ENCODE measurements at places on chromosomes 7 and 10.

DNA sequence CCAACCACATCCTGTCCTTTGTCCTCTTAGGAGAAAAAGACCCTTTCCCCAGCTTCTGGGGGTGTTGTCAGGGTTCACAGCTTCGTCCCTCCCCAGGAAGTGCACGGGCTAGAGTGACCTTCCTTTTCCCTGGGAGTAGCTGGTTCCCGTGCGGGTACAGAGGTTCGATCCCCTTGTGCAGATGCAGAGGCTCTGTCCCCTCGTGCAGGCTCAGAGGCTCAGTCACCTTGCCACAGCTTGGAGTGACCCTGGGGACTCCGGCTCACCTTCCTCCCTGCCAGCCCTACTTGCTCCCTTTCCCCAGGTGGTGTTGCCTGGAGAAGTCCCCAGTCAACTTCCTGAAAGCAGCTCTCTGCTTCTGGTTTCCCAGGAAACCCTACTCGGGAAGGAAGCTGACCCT lies 60.0 kb upstream of the TCERG1L start:
- no peak for DNase-seq

- no peak for DNase-seq
These were observed 69.7 kb downstream of the MLLT10 start for GRCh38 chr10:21603721-21604120.

- DNase-seq, result no peak
These were observed 50.0 kb upstream of the ANK3 start for GRCh38 chr10:60439641-60440040.

DNA sequence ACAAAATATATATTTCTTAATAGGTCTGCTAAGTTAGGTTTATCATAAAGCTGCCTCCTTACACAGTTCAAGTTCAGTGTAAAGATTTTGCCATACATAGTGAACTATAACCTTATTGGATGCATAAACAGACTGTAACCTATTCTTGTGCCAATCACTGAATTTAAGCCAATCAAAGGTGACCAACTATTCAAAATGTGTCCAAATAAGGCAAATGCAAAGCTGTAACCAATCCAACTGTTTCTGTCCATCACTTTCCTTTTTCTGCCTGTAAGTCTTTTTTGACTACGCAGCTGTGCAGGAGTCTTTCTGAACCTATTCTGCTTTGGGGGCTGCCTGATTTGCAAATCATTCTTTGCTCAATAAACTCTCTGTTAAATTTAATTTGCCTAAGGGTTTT lies 11.6 kb upstream of the DNMBP start:
- DNase-seq, result no peak

DNA sequence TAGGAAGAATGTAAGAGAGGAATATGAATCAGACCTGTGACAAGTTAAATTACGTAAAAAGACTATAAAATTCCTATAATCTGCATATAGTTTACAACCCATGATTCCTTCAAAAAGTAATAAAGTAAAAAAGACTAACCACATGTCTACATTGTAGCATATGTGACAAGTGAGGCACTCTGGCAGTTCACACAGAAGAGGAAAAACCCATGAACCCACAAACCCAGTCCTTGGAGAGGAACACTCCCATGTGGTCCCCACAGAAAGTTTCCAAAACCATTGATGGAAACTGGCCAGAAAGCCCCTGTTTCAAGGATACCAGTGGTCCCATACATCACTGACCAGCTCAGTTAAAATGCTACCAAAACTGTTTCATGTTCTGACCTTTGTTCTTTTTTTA lies 15.7 kb downstream of the KDM7A start:
- DNase-seq, result no peak

DNA sequence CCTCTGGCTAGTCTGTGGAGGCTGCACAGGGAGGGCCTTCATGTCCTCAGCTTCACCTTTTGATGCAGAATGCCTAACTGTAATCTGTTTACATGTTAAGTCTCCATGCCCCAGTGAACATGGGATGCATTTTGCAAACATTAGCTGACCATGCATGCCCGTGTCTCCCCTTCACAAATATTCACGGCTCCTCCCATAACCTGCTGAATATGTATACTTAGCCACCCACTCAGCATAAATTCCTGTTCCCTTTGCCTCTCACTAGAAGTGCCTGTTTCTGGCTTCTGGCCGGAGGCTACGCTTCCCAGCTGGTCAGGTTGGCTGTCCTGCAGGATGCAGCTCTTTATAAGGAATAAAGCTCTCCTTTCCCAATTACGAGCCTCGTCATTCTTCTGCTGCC lies 552.7 kb downstream of the DNAJB6 start:
- no peak for DNase-seq

DNA sequence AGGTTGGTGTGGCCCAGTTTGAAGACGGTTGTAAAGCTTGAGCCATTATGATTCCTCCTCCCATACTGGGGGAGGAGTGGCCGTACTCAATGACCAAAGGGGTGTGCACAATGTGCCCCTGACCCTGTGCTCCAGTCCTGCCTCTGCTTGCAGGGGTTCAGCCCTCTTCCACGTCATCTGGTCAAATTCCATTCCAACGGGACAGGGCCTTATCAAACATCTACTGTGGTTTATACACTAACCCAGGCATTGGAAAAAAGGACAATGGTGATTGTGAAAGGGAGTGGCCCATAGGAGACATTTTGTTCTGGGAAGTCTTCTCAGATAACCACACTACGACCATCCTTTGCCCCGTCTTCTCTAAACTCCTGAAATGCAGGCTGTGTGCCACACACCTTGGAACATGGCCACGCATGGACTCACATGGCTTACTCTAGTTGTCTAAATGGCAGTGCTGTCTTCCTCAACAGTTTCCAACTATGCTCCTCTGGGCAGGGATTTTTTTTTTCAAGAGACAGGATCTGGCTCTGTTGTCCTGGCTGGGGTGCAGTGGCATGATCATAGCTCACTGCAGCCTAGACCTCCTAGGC lies 103.0 kb downstream of the JCAD start:
- no peak for DNase-seq

DNA sequence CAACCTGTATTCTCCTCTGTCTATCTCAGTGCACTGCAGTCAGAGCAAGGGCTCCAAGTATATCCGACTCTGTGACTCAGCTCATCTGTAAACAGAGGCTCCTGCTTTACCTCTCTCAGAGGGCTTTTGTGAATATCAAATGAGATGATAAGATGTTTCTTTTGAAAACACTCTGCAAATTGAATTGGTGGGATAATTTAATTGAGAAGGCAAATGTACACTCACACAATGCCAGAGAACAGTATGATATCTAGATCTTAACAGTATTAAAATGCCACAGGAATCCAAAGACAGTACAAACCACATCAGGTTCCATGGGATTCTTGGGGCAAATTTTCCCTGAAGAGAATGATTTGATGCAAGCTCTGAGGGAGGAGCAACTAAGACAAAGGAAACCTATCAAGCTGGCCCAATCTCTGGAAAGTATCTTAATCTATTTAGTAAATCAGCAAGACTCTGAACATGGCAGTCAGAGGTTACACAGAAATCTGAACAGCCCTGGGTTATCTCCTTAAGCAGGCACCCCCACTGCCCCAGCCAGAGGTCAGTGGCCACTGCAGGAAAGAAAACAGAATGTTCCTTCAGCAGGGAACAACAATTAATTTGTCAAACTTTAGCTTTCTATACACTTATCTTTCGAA lies 45.9 kb downstream of the DOCK4 start:
- no peak for DNase-seq

DNA sequence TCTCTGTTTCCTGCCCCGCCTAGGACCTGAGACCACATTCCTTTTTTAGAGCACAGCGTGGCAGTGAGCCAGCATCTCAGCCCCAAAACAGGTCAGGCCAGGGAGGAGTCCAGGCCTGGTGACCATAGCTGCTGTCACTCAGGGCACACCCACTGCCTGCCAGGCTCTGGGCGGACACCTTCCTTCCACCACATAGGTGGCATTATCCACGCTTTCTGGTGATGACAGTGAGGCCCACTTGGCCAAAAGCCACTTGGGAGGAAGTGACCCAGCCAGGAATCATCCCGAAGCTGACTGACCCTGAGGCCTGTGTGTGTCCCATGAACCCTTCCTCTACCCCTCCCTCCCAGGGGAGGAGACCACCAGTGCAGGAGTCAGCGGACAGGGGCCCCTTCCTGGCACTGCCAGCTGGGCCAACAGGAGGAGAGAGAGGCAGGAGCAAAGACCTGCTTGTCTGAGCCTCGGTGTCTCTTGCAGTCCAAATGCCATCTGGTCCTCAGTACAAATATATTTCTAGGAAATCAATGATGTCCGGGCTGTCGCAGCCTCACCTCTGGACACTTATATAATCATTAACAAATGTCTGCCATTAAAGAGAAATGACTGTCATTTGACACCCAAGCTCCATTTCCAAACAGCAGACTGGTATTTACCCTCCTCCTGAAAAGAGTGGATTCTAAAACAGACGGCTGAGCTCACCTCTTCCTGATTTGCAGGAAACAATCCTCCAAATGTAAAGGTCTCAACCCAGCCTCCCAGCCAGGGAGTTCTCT lies 63.0 kb downstream of the ABRAXAS2 start:
- DNase-seq, result no peak

GRCh38 chr7:134818613-134819345 lies 39.3 kb downstream of the CALD1 start:
- DNase-seq, result no peak

GRCh38 chr10:14926061-14926470 lies 27.8 kb downstream of the DCLRE1C start:
- DNase-seq, result no peak

GRCh38 chr10:82256275-82256674 lies 381.3 kb downstream of the NRG3 start:
- no peak for DNase-seq

- DNase-seq, result no peak
These were observed 1.1 kb downstream of the JAKMIP3 start for GRCh38 chr10:132066812-132067211.

GRCh38 chr7:8305104-8305503 lies 43.1 kb upstream of the ICA1 start:
- DNase-seq, result no peak

DNA sequence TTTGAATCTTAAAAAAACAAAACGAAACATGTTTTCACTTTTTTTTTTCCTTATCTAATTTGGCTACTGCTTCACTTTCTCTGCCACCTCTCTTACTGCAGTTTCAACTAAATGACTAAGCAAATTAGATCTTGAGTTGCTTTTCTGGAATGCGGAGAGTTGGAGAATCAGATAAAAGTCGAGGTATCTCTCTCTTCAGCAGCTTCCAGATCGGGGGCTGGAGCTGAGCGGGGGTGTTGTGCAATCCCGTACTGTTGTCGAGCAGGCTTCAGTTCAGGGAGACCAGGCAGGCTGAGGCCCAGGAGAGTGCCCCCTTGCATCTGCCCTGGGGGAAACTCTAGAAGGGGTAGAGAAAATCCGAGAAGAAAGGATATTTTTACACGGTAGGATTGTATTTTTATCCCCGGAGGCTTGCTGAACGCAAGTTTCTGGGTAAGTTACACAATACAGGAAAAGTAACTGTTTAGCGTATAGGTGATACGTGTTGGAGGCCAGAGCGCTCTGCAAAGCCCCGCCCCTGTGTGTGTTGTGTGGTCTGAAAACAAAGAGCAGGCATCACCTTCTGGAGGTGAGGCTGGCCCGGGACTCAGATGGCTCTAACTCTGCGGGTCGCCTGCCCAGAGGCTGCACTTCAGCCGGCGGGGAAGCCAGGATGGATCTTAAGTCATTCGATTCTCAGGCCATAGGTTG lies 116.6 kb downstream of the KLF6 start:
- DNase-seq, result peak; percentile 58

GRCh38 chr7:41574377-41574776 lies 128.5 kb downstream of the INHBA start:
- DNase-seq, result peak; percentile 86

DNA sequence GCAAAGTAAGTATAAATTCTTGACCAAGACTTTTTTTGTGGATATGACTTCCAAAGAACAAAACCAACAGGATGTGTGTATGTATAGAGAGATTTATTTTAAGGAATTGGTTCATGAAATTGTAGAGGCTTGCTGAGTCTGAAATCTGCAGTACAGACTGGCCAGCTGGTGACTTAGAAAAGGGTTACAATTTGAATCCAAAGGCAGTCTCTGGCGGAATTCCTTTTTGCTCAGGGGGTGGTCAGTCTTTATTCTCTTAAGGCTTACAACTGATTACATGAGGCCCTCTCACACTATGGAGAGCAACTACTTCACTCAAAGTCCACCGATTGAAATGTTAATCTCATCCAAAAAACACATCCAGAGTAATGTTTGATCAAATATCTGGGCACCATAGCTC lies 100.1 kb upstream of the IMMP2L start:
- DNase-seq, result no peak

DNA sequence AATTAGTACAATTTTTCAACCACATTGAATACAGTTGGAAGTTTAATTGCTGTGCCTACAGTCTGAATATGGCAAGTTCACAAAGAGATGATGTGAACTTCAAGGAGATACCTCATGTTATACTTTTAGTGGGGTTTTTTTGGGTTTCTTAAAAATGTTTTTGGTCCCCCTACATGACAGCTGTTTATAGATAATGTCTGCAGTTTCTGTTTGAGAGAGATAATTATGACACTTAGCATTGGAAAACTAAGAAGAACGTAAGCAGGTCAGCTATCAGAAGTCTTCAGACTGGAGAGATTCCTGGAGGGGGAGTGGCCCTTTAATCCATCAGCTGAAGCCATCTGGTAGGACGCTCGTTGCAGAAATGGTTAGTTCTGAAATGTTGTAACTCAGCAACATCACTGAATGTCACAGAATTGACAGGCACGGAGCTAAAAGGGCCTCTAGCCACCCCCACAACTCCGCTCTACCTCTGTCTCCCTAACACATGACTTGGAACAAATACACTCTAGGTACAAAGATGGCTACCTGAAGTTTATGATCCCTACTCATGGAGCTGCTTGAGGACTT lies 29.0 kb downstream of the TIMM23 start:
- no peak for DNase-seq

DNA sequence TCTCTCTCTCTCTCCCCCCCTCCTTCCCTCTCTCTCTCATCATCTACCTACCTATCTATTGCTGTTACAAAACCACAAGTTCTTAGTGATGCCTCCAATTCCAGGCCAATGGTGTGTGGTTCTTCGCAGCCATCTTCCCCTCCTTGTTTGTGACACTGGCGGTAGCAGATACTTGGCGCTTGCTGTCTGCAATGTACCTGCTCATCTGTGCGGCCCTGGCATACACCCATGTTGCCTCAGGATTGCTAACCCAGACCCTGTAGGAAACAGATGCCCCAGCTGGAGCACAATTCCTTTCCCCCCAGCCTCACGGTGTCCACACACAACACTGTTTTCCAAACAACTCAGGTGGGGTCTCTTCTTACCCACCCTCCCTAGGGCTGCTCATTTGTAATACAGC lies 13.6 kb upstream of the DPYSL4 start:
- DNase-seq, result no peak

GRCh38 chr7:140857048-140857447 lies 67.7 kb downstream of the BRAF start:
- DNase-seq, result peak; percentile 14

GRCh38 chr7:119046068-119046467 lies 821.6 kb downstream of the ANKRD7 start:
- no peak for DNase-seq

GRCh38 chr7:50393076-50393475 lies 57.1 kb downstream of the FIGNL1 start:
- DNase-seq, result no peak
